Activated naive CD8-positive, alpha-beta T cell treated with anti-CD3 and anti-CD28 coated beads, Interleukin-2, amount 10 ng/mL, durations not matched to agents 7 days and 5 days (primary cell): ENCODE measurements at places on chromosomes 1 and 21. TPM values are rescaled to one million over a fixed set of nuclear protein-coding genes. Genes with fewer than 3 reads are reported as not detected.

- no peak for DNase-seq
- H3K27me3 ChIP-seq = no peaks in the 10 kb centered on the region
- peaks cover 9% of the 10 kb centered on the region for H3K4me1 ChIP-seq
- H3K36me3 ChIP-seq = peaks cover 78% of the 10 kb centered on the region
These were observed 27.5 kb upstream of the ZFP69B start for GRCh38 chr1:40422630-40423263.

ZNF691 gene
- total RNA-seq = 14.1 TPM

DNA sequence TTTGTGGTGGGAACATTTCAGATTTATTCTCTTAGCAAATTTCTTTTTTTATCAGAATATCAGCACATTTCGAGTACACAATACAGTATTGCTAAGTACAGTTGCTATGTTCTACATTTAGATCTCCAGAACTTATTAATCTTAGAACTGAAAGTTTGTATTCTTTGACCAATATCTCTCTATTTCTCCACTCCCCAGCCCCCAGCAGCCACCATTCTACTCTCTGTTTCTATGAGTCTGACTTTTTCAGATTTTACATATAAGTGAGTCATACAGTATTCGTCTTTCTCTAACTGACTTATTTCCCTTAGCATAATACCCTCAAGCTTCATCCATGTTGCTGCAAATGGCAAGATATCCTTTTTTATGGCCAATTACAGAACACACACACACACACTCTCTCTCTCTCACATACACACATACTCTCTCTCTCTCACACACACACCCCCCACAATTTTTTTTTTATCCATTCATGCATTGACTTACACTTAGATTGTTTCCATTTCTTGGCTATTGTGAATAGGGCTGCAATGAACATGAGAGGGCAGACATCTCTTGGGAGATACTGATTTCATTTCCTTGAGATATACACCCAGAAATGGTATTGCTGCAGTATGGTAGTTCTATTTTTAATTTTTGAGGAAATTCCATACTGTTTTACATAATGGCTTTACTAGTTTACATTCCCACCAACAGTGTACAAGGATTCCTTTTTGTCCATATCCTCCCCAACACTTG is 15.7 kb downstream of the RPTN start:
- H3K4me1 ChIP-seq = no peaks in the 10 kb centered on the region
- no peak for DNase-seq
- H3K4me3 ChIP-seq = no peak overlapping the region
- no peak overlapping the region for H3K27ac ChIP-seq

GRCh38 chr1:156295391-156295947 is at the start of gene GLMP:
Gene GLMP, minus strand, starts transcription at chr1:156295679. Its CDS starts 34 bp downstream, at chr1:156295645.
- no peaks in the 10 kb centered on the region for H3K36me3 ChIP-seq
- peaks cover 10% of the 10 kb centered on the region for H3K4me1 ChIP-seq
- H3K27ac ChIP-seq = peak within 1 kb of the TSS; percentile 86
- no peaks in the 10 kb centered on the region for H3K27me3 ChIP-seq
- H3K4me3 ChIP-seq = peak within 1 kb of the TSS; percentile 93

GRCh38 chr1:47201179-47201578 is 11.3 kb upstream of the PDZK1IP1 start:
- no peak for DNase-seq
- no peaks in the 10 kb centered on the region for H3K36me3 ChIP-seq
- no peak overlapping the region for H3K4me3 ChIP-seq
- H3K27ac ChIP-seq = no peak overlapping the region

DNA sequence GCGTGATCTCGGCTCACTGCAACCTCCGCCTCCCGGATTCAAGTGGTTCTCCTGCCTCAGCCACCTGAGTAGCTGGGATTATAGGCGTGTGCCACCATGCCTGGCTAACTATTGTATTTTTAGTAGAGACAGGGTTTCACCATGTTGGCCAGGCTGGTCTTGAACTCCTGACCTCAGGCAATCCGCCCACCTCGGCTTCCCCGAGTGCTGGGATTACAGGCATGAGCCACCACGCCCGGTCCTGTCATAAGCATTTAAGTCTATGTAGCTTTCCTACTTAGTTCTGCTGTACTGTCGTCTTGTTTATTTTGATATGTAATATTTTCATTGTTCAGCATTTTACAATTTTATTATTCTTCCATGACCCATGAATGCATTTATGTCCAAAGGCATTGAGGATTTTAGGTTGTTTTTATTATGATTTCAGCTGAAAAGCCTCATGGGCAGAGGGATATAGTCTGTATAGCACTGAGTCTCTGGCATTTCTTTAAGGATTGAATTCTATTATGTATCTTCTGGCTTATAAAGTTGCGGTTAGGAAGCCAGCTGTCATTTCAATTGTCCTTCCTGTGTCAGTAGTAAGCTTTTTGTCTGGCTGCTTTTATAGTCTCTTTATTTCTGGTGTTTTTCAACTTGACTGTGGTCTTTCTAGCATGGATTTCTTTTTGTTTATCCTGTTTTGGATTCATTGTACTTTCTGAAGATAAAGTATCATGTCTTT is 9.2 kb downstream of the AGPAT3 start:
- no peak for DNase-seq
- H3K27ac ChIP-seq = no peak overlapping the region
- H3K4me1 ChIP-seq = peaks cover 18% of the 10 kb centered on the region
- no peaks in the 10 kb centered on the region for H3K27me3 ChIP-seq
- peaks cover 53% of the 10 kb centered on the region for H3K36me3 ChIP-seq
- no peak overlapping the region for H3K4me3 ChIP-seq

- H3K4me3 ChIP-seq = no peak overlapping the region
- DNase-seq = no peak
- H3K27me3 ChIP-seq = peaks cover 3% of the 10 kb centered on the region
- no peaks in the 10 kb centered on the region for H3K36me3 ChIP-seq
- no peak overlapping the region for H3K27ac ChIP-seq
- H3K4me1 ChIP-seq = no peaks in the 10 kb centered on the region
These were observed 124.3 kb downstream of the TRABD2B start for GRCh38 chr1:47872886-47873285.

DNA sequence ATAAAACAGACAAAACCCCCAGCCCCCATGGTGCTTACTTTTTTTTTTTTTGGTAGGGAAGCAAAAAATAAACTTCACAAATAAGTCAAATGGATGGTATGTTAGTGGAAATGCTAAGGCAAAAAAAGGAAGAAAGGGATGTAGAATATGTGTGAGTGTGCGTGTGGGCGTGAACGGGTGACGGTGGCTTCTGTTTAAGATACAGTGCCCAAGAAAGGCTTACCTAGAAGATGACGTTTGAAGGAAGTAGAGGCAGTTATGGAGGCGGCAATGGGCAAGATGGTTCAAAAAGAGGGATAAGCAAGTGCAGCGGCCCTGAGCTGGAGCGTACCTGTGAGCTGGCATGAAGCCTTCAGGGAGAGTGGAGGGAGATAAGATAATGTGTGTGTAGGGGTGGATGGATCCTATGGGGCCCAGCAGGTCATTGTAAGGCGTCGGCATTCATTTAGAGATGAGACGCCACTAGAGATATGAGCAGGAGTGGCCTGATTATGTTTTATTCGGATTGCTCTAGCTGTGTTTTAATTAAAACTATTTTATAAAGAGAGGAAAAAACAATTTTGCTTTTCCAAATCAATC is 19.9 kb downstream of the LEPR start:
- no peak overlapping the region for H3K4me3 ChIP-seq
- H3K27ac ChIP-seq = peak overlapping the region; percentile 23
- peaks cover 7% of the 10 kb centered on the region for H3K4me1 ChIP-seq
- DNase-seq = no peak
- peaks cover 4% of the 10 kb centered on the region for H3K36me3 ChIP-seq

GRCh38 chr21:23690316-23690715 is 1917.0 kb downstream of the MRPL39 start:
- peaks cover 4% of the 10 kb centered on the region for H3K27me3 ChIP-seq
- no peaks in the 10 kb centered on the region for H3K4me1 ChIP-seq
- H3K27ac ChIP-seq = no peak overlapping the region

TDRD5 gene
- not detected for total RNA-seq

GRCh38 chr1:20355828-20356735 is 65.4 kb downstream of the VWA5B1 start:
- peaks cover 3% of the 10 kb centered on the region for H3K4me1 ChIP-seq
- H3K27ac ChIP-seq = no peak overlapping the region
- no peak for DNase-seq
- no peak overlapping the region for H3K4me3 ChIP-seq

LHX4 gene
- not detected for total RNA-seq

TRIM58 gene
- total RNA-seq = 0.08 TPM

DNA sequence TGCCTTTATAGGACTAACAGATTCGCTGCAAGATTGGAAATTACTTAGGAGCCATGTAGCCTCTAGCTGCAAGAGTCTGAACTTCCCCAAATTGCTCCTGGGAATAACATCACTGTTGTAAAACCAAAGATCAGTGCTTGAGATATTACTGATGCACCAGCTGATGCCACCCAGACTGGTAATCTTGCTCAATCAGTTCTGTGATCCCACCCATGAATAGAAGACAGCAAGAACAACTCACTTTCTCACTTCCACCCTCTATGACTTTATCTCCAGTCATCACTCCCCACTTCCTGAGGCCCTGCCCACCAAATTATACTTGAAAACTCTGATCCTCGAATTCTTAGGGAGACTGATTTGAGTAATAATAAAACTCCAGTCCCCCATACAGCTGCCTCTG is 1011.1 kb downstream of the PLA2G4A start:
- no peak for DNase-seq
- H3K36me3 ChIP-seq = no peaks in the 10 kb centered on the region
- H3K4me3 ChIP-seq = no peak overlapping the region
- H3K27me3 ChIP-seq = no peaks in the 10 kb centered on the region

- no peak overlapping the region for H3K27ac ChIP-seq
- no peak for DNase-seq
- no peaks in the 10 kb centered on the region for H3K4me1 ChIP-seq
- H3K27me3 ChIP-seq = no peaks in the 10 kb centered on the region
These were observed 75.3 kb upstream of the KIAA0040 start for GRCh38 chr1:175267716-175268416.

SPRR1A gene
- total RNA-seq = not detected

- peaks cover 28% of the 10 kb centered on the region for H3K4me1 ChIP-seq
- H3K27ac ChIP-seq = peak within 1 kb of the TSS; percentile 91
These were observed at the start of gene CBR3 for GRCh38 chr21:36134803-36135390. Gene CBR3, plus strand, starts transcription at chr21:36135079. Its CDS starts 114 bp downstream, at chr21:36135193.

SERPINC1 gene
- not detected for total RNA-seq

LCA5L gene
- total RNA-seq = not detected

GRCh38 chr1:115170377-115170776 is 81.1 kb upstream of the TSPAN2 start:
- peaks cover 1% of the 10 kb centered on the region for H3K36me3 ChIP-seq
- DNase-seq = no peak
- H3K27me3 ChIP-seq = peaks cover 17% of the 10 kb centered on the region
- H3K27ac ChIP-seq = no peak overlapping the region

DNA sequence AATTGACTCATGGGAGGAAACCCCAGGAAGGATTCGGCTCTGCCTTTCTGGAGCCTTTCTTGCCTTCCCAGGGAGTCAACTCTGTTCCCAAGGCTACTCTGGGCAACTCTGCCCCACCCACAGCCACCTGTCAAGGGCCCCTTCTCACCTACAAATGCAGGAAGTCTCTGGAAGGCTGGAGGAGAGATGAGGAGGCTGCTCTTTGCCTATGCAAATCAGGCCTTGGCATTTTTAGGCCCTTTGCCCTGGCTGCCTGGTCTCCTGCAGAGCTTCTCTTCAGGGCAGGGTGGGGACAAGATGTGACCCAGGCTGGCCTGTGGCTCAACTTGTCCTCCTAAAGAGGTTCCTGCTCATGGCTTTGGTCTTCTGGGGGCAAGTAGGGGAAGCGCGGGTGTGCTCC is 5.4 kb downstream of the SLC6A9 start:
- H3K36me3 ChIP-seq = no peaks in the 10 kb centered on the region
- peaks cover 9% of the 10 kb centered on the region for H3K4me1 ChIP-seq
- no peak for DNase-seq
- no peaks in the 10 kb centered on the region for H3K27me3 ChIP-seq
- no peak overlapping the region for H3K4me3 ChIP-seq
- no peak overlapping the region for H3K27ac ChIP-seq

- H3K27me3 ChIP-seq = peaks cover 15% of the 10 kb centered on the region
- DNase-seq = no peak
- no peaks in the 10 kb centered on the region for H3K36me3 ChIP-seq
- no peak overlapping the region for H3K27ac ChIP-seq
- no peaks in the 10 kb centered on the region for H3K4me1 ChIP-seq
These were observed 6.3 kb upstream of the PLD5 start for GRCh38 chr1:242530761-242531160.

ADCY10 gene
- 0.42 TPM for total RNA-seq

DNA sequence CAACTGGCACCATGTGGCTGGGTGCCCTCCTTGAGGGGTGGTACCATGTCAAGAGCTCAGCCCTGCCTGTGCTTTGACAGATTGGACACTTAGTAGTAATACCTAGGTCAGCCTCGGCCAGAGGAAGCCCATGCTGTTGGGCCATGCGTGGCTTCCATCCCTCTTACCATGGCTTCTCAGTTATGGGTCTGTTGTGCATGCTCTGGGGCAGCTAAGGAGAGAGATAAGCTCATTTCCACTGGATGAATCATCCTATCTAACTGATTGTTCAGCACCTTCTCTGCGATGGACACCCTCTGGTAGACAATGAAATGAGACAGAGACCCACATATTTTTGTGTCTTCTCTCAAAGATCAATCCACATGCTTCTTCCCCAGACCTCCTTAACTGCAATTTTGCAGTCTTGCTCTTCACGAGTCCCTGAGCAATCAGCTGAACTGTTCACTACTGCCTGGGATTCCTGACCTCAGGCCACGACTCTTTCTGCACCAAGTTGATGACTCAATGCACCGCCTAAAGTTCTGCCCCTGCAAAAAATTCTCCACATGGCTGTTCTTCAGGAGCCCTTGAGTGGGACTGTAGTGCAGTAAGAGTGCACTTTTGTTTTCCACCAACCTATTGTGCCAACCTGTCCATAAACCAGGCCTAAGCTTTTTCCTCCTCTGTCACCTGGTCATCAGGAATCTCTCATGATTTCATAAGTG is 6.9 kb upstream of the TRIM62 start:
- no peak overlapping the region for H3K27ac ChIP-seq
- no peak for DNase-seq
- H3K4me3 ChIP-seq = no peak overlapping the region
- H3K36me3 ChIP-seq = peaks cover 2% of the 10 kb centered on the region

DNA sequence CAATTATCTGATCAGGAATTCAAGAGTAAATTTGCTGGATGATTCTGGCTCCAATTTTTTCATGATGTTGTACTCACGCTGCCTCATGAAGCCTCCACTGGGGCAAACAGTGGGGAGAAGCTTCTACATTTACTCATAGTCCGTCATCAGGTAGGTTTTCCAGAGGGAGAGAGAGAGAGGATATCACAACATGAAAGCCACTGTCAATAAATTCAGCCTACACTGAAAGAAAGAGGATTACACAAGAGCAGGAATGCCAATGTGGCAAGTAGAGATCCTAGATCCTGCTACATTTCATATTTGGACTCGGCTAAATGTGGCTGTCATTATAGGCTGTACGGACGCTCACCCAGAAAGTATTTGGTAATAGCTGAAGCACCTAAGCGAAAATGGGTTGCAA is 819.9 kb downstream of the BRINP3 start:
- no peaks in the 10 kb centered on the region for H3K4me1 ChIP-seq
- H3K4me3 ChIP-seq = no peak overlapping the region
- H3K36me3 ChIP-seq = no peaks in the 10 kb centered on the region
- DNase-seq = no peak

NEK2 gene
- total RNA-seq = 31.8 TPM

- no peaks in the 10 kb centered on the region for H3K4me1 ChIP-seq
- peaks cover 30% of the 10 kb centered on the region for H3K27me3 ChIP-seq
- no peak overlapping the region for H3K4me3 ChIP-seq
- no peaks in the 10 kb centered on the region for H3K36me3 ChIP-seq
These were observed 6.5 kb downstream of the KANK4 start for GRCh38 chr1:62312698-62313097.

- DNase-seq = no peak
- peaks cover 47% of the 10 kb centered on the region for H3K36me3 ChIP-seq
- H3K4me1 ChIP-seq = peaks cover 49% of the 10 kb centered on the region
- H3K4me3 ChIP-seq = peak overlapping the region; percentile 100
- H3K27ac ChIP-seq = peak overlapping the region; percentile 95
- no peaks in the 10 kb centered on the region for H3K27me3 ChIP-seq
These were observed 1.9 kb downstream of the DHRS3 start for GRCh38 chr1:12615865-12616708.
